GM13977 (cell line): ENCODE measurements at places on chromosomes 2 and 18.

- DNase-seq = no peak
Measured at GRCh38 chr2:42918041-42918440, 125.7 kb upstream of the HAAO start.

- peak; percentile 39 for DNase-seq
Measured at GRCh38 chr18:59988098-59988706, 88.4 kb downstream of the PMAIP1 start.

GRCh38 chr2:224507789-224508188, 77.4 kb downstream of the CUL3 start:
- DNase-seq = no peak

GRCh38 chr18:9435041-9435440, 40.3 kb upstream of the RALBP1 start:
- DNase-seq = no peak

DNA sequence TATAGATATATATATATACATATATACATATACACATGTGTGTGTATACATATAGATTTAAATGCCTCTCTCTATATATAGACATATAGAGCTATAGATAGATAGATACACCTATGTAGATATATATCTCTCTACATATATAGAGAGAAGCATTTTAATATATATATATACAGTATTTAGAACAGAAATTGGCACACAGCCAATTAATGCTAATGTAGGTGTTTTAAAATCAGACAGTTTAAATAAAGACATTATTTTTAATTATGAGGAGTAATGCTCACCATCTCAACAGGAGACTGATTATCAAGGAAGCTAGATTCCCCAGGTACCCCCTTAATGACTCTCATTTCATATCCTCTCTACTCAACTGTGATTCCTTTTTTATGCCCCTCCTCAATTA, 170.7 kb upstream of the CRIM1 start:
- DNase-seq = no peak

DNA sequence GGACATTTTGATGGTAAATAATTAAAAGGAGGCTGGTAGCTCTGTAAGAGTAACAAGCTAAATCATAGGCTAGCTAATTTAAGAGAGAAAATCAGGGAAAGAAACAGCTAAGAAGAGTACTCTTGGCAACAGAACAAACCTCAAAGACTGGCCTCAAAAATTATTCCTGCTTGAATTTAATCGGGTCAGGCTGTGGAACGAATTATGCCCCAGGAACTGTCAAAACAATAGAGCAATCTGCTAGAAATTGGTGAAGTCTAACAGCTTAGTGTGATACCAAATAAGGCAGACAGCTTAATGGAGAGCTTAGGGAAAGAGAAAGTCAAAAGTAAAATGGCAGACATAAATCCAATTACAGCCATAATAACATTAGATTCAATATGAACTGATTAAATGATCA, 215.7 kb downstream of the MREG start:
- no peak for DNase-seq

DNA sequence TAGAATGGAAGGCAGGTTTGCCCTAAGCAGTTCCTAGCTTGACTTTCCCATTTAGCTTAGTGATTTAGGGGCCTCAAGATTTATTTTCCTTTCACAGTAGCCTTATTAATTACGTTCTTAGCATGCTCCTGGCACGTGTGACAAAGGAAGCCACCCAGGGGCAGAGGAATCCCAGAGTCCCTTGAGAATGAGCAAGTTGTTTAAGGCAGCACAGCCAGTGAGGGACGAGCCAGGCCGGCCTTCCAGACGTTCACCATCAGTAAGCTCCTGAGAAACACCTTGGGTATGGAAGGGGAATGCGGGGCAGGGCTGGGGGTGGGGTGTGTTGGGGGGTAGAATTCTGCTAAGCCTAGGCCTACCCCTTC, 76.3 kb downstream of the SOWAHC start:
- DNase-seq = no peak

DNA sequence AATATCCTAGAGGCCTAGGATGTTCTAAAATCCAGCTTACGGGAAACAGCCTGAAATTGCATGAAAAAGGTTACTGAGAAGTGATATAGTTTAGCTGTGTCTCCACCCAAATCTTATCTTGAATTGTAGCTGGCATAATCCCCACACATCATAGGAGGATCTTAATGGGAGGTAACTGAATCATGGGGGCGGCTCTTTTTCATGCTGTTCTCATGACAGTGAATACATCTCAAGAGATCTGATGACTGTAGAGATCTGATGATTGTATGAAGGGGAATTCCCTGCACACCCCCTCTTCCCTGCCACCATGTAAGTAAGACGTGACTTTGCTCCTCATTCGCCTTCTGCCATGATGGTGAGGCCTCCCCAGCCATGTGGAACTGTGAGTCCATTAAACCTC, 385.6 kb upstream of the ID2 start:
- DNase-seq = no peak
